Left renal pelvis (tissue), 4 donors: ENCODE measurements at places on chromosomes 7 and 10. TPM values are rescaled to one million over a fixed set of nuclear protein-coding genes. Genes with fewer than 3 reads are reported as not detected.

Gene GSTO2
- polyA plus RNA-seq = 40.2 TPM

DNA sequence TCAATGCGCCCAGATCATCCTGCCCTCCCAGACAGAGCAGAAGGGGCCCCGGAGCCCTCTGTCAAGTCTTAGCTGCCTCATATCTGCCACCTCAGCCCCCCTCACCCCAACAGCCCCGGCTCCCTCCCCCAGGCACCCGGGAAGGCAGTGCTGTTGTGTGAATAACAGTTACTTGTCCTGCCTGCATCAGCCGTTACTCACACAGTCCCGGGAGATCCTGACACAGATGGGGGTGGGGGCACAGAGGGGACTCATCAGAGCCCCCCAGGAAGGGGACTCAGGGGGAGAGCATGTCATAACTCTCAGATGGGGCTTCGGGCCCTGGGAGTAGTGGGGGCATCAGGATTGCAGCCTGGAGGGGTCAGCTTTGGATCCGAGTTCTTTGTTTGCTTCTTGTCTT, 12.4 kb upstream of the SERPINE1 start:
- no peak for DNase-seq

Gene UTF1
- not detected for polyA plus RNA-seq

GRCh38 chr10:16242859-16243613, 193.8 kb upstream of the PTER start:
- DNase-seq = no peak

Gene PHKG1
- polyA plus RNA-seq = 1.2 TPM

Gene ACSL5
- 4.7 TPM for polyA plus RNA-seq

DNA sequence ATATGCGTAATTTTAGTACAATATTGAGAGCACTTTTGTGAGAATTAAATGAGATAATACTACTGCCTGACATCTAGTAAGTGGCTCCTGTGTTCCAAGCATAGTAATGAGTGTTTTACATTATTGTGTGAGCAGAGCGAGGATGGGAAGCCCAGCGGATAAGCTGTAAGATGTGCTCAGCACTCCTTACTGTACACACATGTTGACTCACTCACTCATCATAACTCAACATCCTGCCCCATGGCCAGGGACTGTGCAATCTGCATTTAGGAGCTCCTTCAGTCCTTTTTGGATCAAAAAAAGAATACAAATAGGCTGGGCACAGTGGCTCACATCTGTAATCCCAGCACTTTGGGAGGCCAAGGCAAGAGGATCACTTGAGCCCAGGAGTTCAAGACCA, 72.9 kb upstream of the NEBL start:
- DNase-seq = no peak

DNA sequence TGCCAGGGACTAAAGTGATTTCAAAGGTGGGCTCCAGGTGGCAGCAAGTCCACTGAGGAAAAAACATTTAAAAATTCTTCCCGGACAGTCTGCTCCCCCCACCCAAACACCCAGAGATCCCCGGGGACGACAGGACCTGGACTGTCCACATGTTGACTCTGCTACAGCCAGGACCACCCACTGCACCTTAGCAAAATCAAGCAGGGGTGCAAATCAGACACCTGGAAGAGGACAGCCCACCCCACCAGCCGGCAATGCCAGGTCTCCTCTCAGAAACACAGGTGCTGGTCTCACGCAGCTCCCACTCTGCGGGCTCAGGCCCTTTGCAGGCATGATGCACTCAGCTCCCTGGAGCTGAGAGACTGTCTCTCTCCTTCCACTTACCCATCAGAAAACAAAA, 251.9 kb downstream of the TNS3 start:
- no peak for DNase-seq

- DNase-seq = no peak
Measured at GRCh38 chr10:35898716-35899440, 256.8 kb upstream of the FZD8 start.

Gene SPDYE9
- polyA plus RNA-seq = 0.57 TPM

GRCh38 chr10:22666287-22667092, 47.9 kb downstream of the PIP4K2A start:
- DNase-seq = no peak

DNA sequence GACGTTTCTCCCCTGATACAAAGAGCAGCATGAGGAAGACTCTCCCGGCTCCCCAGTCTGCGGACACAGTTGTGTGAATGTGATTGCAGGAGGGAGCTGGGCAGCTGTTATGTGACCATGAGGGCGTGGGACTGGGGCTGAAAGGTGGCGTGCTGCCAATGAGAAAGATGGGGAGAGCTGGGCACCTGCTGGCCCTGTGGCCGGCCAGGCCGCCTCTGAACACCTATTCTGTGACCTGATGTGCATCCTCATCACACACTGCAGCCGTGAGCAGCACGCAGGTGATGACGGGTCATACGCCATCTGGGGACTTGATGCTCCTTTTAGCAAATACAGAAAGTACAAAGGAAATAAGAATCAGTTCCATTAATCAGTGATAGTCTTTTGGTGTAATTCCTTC, 86.9 kb downstream of the MGMT start:
- DNase-seq = no peak

Gene NME8
- not detected for polyA plus RNA-seq

Gene GNGT1
- 0.26 TPM for polyA plus RNA-seq

DNA sequence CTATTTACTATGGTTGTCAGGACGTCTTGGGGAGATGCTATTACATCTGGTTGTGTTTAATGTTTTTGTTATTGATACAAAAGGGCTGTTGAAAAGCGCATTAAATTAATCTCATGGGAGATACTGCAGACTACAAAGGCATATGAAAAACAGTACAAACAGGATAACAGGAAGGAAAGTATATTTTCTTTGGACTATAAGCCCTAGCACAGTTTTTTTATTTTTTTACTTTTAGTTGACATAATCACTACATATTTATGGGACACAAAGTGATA, 341.3 kb downstream of the ARL4A start:
- DNase-seq = no peak

DNA sequence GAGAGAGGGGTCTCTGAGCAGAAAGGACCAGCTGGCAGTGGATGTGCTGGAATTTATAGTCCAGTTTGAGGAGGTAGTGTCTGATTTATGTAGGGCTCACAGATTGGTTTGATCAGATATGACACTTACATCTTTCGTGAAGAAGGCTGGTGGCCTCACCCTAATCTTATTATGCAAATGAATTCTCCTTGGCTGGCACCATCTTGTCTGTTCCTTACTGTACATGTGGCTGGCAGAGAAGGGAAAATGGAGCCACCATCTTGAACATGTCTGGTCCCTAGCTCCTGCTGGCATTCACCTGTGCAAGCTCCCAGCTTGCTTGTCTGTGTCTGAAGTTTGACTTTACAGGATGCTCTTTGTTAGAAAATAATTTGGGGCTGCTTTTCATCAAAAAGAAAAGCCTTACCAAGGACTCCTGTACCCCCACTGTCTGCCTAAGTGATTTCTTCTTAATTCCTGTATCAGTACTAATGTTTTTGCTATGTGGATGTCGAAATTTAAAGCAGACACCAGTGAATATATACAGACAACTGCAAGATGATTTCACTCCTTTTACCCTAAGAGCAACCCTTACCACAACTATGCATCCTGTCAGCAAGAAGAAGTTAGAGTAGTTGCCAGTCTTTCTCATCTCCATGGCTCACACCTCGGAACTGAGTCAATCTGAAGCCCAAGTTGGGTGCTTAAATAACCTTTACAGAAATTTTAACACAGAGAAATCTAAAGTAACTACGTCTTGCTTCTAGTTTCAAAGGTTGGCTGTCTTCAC, 322.0 kb upstream of the SEMA3D start:
- no peak for DNase-seq

DNA sequence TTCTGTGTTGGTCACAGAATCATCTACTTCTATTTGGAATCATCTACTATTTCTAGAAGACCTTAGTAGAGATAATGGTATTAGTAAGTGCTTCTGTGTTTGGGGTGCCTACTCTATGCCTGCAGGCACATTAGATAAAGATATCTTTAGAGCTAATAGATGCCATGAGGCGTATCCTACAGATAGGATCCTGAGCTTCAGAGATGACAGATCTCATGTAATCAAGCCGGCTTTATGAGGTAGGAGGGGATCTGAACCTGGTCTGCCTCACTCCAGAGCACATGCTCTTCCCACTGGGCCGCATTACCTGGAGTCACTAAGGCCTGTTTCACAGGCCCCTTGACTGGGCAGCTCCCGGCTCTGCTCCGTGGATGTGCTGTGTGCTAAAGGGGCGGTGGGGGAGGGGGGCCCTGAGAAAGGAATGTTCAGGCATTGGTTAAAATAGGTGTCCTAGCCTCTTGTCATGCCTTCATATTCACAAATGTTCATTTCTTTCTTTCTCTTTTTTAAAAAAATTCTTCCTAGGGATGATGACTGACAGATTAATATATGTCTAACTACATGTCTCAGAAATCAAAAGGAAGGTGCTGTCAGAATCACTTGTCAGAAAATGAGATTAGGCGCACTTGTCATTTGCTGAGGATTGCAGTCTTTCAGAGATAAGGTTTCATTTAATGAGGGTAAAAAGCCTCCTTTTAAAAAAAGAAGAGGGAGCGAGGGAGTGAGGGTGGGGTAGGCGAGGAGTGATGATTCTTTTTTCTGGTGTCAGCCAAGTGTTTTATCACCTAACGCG, 458.0 kb upstream of the GALNT17 start:
- no peak for DNase-seq

DNA sequence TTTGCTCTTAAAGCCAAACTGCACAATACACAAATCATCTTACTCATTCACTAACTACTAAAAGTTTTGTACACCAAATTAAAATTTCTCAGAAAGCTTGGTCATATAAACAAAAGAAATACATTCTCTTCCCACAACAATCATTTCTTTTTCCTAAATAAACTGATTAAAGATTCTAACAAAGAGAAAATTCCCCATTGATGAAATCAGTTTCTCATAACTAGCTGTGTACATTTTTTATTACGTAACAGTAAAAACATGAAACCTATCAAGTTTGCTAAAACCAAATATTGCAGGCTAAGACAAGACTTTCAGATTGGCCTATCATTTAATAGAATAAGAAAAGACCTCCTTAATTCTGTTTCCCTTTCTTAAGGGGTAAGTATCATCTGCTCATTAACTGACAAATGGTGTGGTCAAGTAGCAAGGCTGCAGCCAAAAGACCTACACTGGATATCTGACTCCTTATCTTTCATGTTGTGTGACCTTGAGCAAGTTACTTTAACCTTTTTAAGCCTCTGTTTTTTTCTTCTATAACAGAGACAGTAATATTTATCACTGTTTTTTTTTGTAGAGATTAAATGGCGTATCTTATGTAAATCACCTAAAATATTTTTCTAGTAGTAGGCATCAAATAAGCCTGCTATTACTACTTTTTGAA, 22.4 kb downstream of the NAMPT start:
- DNase-seq = no peak

Gene OGDHL
- polyA plus RNA-seq = 48.3 TPM

GRCh38 chr7:130939321-130940095, 205.5 kb upstream of the KLF14 start:
- no peak for DNase-seq

- no peak for DNase-seq
Measured at GRCh38 chr10:23013581-23014335, 81.6 kb upstream of the MSRB2 start.

- DNase-seq = no peak
Measured at GRCh38 chr10:91800756-91801155, 2.5 kb downstream of the TNKS2 start.

- DNase-seq = no peak
Measured at GRCh38 chr10:10542477-10542876, 475.2 kb upstream of the CELF2 start.

Gene GDF2
- polyA plus RNA-seq = not detected

Gene GPR26
- 0.03 TPM for polyA plus RNA-seq

Gene KCNIP2
- polyA plus RNA-seq = 4.1 TPM

Gene TMEM184A
- polyA plus RNA-seq = 7.2 TPM

Gene ATAD1
- 52.6 TPM for polyA plus RNA-seq

DNA sequence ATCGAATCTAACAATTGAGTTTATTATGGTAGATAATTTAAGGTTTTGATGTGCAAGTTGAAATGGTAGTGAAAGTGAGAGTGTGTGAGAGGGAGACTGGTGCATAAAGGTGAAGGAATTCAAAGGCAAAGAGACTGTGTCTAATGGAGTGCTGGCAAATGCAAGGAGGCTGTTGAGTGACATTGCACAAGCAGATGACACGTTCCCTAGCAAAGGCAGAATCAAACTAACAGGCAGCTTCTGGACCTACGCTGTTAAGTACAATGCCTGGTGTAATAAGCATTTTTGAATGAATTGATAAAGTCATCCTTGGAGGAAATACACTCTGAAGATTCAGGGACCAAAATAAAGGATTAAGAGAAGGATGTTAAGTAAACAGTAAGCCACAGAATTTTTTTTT, 11.7 kb upstream of the GPR141 start:
- no peak for DNase-seq

Gene FRAT1
- polyA plus RNA-seq = 2.9 TPM

Gene NAT16
- 0.18 TPM for polyA plus RNA-seq

DNA sequence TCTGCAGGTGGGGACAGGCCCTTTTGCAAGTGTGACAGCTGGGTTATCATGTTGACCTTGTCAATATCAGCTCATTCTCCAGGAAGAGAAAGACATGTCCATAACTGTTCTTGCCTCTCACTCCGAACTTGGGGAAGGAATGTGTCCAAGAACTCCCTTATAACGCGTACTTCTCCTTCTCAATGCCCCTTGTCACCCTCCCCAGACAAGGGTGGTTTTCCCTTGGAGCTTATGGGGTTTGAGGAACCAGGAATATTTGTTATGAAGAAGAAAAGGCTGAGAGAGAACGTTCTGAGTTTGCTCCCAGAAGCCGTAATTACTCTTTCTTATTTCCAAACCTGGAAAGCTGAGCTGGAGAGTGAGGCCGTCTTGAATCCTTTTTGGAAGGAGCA, 77.4 kb downstream of the MKI67 start:
- DNase-seq = no peak

DNA sequence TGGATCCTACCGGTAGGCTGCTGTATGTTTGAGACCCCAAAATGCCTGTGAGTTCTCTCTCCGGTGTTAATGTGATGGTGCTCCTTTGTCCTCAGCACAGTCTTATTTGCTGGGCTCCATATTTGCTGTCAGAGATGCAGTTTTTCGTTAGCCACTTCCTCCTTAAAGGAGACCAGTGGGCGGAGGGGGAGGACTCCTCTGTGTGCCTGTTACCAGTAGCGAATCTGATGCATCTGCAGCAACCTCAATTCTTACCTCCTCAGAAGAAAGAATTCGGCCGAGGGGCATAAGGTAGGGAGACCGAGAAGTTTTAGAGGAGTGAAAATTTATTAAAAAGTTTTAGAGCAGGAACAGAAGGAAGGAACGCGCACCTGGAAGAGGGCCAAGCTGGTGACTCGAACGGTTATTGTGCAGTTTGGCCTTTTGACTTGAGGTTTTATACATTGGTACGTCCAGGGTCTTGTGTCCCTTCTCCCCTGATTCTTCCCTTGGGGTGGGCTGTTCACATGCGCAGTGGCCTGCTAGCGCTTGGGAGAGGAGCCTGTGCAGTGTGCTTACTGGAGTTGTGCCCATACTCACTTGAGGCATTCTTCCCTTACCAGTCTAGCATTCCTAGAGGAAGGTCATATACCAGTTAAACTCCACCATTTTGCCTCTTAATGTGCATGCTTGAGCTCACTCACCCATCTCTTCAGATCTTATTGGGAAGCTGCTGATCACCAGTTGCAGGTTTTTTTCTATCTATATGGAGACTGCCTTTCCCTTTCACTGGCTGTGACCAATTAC, 49.5 kb downstream of the GNAI1 start:
- no peak for DNase-seq

- DNase-seq = no peak
Measured at GRCh38 chr10:90403211-90404000, 454.4 kb downstream of the HTR7 start.
